Foreskin keratinocyte (primary cell): ENCODE measurements at places on chromosomes 11 and 22.

GRCh38 chr22:26374391-26375026 lies 54.6 kb upstream of the ASPHD2 start:
- no peak for DNase-seq

DNA sequence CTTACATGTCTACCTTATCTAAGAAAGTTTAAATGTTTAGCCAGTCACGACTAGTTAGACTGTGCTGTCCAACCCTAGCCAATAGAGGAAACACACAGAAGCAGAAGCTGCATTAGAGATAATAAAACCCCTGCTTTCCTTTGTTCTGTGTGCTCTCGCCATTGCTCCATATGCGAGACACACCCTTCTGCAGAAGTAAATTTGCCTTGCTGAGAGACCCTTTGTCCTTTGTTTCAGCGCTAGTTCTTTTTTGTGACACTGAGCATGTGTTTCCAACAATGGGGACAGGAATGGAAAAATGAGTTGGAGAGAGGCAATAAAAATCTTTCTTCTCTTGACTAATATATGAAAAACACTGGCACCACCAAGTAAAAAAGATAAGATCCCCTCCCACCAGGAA lies 18.1 kb upstream of the MS4A4E start:
- DNase-seq, result no peak

GRCh38 chr11:2273771-2274170 lies 3.4 kb upstream of the ASCL2 start:
- DNase-seq, result no peak

DNA sequence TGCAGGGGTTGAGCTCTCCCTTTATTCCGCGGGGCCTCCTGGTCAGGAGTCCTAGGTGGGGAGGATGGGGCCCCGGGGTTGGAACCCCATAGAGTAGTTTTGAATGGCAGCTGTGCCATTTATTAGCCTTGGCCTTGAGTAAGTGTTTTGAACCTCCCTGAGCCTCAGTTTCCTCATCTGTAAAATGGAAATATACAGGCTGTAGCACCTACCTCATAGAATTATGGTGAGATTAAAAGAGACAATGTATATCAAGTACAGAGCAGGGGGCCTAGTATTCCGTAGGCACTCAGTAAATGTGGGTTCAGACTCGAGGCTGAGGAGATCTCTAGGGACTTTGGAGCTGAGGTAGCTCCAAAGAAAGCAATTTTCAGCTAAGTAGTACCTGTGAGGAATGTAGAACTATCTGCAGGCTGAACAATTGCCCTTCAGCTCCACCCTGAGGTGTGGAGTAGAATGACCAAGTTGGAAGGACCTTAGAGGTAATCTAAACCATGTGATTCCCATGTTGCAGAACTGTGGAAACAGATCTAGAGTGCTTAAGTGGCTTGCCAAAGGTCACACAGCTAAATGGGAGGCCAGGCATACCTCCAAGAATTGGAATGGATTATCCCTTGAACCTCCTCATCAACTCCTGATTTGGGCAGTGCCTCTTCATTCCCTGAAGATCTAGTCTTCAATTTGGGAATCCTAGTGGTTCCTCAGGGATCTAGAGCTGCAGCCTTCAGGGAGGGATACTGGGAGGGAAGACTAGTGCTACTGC lies 682 bp downstream of the PGAP2 start:
- peak; percentile 76 for DNase-seq

- DNase-seq, result no peak
These were observed 3.5 kb downstream of the IFT27 start for GRCh38 chr22:36772451-36772850.

- DNase-seq, result no peak
These were observed 18.2 kb downstream of the KCNJ1 start for GRCh38 chr11:128848815-128849455.

DNA sequence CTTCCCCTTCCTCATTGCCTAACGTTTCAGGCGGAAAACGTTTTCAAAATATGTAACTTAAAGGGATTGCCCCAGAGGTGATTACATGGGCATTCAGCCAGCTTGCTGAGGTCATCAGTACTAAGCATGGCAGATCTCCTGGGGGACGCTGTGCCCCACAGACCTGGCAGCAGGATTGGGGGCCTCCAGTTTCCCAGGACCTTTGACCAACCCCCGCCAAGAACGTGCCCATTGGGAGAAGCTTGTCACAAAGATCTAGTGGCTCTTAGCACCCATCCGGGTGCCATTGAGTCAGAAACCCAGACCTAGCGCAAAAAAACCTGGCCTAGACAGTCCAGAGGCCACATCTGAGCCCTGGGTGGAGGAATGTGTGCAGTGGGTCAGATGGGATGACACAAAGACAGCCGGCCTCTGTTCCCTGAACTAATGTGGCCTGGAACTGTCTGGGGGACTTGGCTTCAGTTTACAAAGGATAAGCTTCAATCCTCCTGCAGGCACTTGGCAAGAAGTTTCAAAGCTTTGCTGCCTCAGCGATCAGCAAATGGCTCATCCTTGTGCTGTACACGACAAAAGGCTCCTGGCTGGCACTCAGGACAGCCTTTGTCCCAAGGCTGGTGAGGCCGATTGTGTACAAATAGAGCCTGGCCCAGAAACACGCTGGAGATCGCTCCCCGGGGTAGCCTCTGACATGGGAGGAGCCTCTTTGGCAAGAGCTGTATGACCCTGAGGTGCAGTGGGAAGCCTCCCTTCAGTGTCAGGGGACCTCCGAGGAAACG lies 9.5 kb downstream of the C1QTNF6 start:
- DNase-seq, result no peak

DNA sequence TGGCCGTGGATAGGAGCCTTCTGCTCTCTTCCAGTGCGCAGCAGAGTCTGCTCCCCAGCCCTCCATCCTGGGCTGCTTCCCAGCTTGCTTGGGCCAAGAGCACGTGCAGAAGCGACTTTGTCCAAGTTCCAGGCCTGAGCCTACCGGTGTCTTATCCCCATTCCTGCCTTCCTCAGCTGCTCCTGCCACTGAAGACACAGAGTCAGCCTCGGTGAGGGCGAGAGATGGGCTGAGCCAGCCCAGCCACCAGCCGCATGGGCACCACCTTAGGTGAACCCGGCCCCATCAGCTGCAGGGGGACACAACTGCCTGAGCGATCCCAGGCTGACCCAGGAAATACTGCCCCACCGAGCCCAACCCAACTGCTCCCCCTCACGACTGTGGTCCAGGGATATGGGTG lies 847.8 kb downstream of the TBC1D22A start:
- no peak for DNase-seq

- DNase-seq, result no peak
These were observed 946.5 kb upstream of the RAG2 start for GRCh38 chr11:37544491-37544890.

GRCh38 chr11:60378354-60378753 lies at the start of gene MS4A7:
Gene MS4A7 (plus strand): TSS chr11:60378532. CDS start chr11:60383142, 4,610 bp downstream.
- no peak for DNase-seq

DNA sequence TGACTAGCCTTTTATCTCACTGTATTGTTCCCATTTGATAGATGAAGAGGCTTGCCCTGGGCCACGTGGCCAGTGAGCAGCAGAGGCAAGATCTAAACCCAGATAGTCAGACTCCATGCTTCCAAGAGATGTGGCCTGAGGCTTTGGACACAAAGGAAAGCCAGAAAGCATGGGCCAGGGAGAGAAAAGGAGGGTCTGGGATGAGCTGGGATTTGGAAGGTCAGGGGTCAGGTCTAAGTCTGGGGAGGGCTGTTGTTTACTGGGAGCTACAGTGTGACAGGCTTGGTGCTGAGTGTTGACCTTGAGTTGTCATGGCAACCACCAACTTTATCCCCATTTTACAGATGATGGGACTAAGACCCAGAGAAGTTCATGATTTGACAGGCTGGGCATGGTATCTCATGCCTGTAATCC lies 2.1 kb downstream of the SLC35E4 start:
- DNase-seq, result no peak

DNA sequence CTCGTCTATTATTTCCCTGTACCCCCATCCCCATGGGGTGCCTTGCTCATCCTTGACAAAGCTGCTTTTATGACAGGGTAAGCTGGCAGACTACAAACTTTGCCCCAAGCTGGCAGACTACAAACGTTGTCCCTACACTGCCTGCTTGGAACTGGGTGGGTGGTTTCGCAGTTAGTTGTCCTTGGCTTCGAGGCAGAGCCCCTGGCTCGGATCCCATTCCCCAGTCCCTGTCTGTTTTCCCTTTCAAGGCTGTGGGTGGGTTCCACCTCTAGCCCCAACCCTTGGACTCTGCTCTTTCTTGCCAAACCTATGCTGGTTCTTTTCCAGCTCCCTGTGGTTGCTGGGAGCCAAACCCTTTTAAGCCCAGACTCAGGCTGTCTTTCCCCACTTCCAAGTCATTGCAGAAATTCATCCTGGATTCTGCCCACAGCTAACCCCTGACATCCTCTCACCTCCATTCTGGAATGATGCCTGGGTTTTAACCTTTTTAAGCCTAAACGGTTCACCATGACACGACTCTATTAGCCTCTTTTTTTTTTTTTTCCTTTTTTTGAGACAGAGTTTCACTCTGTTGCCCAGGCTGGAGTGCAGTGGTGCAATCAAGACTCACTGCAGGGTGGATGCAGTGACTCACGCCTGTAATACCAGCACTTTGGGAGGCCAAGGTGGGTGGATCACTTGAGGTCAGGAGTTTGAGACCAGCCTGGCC lies 9.2 kb upstream of the RBM14 start:
- DNase-seq, result no peak

GRCh38 chr11:118628861-118629549 lies 21.6 kb downstream of the PHLDB1 start:
- no peak for DNase-seq

DNA sequence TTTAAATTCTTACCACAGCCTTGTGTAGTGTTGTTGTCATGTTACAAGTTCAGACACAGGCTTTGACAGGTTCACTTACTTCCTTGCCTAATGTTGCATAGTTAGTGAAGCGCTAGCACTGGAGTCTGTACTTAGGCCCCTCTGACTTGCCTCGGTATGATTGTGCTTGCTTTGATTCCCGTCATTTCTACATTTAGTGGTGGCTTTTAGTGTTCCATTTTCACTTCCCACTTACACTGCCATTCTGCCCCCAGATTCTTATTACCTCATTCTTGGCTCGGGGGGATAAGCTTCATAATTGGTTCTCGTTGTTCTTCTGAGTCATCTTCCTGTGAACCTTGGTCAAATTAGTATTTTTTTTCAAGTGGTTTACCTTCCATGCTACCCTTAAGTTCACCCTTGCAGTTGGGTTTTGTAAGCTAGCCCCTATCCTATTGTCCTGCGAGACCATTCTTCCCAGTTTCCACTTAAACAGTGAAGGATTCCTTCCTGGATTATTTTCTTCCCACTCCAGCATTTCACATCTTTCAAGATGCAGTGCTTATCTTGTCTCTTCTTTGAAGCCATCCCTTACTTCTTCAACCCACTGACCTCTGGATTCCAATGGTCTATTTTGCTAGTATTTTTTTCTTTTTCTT lies 68.7 kb downstream of the DDX10 start:
- peak; percentile 37 for DNase-seq
